ENCODE measurements at places on chromosomes 5 and 9.

GRCh38 chr9:80934095-80934494, 755.3 kb downstream of the TLE1 start:
- no peak for DNase-seq

DNA sequence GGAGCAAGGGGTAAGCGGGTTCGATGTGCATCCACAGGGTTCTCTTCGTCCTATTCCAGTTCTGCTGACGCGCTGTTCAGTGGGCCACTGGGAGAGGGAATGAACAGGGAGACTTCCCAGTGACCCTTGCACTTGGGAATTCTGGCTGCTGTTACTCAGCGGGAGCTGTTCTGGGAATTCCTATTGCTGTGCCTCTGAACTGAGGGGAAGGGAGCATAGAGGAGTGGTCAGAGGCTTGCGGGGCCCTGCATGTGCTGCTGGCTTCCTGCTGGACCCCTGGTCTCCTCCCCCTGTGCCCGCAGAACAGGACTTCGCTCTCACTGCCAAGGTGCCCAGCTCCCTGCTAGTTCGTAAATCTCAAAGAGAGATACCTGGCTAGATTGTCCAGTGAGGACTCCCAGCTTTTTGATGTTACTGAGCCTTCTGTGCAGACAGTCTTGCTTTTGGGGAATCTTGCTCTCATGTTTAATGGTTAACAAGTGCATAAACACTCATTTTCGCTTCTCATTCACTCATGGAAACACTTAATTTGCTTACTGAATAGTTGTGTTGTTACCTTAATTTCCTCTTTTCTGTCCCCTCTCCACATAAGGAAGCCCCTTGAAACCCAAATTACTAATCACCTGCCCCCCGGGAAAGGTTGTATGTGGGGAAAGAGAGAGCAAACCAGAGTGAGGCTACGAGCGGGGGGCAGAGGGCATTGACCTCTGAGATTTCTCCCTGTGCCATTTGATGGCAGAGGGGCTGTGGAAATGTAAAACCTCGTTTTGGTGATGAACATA, 5.9 kb downstream of the TRIO start:
- DNase-seq, result no peak

DNA sequence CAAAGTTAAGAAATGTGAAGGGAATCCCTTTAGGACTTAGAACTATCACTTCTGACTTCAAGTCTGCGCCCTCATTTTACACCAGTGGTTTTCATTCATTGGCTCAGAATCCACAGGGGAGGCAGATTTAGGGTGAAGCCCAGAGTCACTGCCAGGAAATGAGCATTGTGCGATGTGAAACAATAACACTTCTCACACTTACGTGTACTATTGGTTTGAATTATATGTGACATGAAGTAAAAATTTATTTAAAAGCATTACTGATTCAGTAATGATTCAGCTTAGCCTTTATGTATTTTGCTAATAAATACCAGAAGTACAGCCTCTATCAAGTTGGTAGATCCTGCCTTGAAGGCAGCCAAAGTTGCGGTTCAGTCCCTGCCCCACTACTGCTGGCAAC, 98.6 kb downstream of the PAM start:
- DNase-seq, result peak; percentile 30

- no peak for DNase-seq
These were observed 275.7 kb upstream of the DAB2 start for GRCh38 chr5:39700523-39700922.

GRCh38 chr9:105900123-105900522, 205.8 kb downstream of the TMEM38B start:
- no peak for DNase-seq

GRCh38 chr5:180557217-180557809, 34.0 kb downstream of the SCGB3A1 start:
- no peak for DNase-seq

DNA sequence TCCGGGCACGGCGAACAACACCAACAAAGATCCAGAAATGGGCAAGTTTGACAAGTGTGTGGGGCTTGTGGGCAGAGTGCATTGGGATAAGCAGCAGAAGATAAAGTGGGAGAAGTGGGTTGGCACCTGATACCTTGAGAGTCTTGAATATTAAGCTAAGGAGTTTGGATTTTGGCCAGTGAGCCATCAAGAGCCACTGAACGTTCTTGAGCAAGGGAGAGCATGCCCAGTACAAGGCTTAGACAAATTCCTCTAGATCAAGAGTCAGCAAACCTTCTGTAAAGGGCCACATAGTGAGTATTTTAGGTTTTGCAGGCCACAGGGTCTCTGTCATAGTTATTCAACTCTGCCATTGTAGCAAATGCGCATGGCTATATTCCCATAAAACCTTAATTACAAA, 26.6 kb upstream of the TRMT10B start:
- no peak for DNase-seq

DNA sequence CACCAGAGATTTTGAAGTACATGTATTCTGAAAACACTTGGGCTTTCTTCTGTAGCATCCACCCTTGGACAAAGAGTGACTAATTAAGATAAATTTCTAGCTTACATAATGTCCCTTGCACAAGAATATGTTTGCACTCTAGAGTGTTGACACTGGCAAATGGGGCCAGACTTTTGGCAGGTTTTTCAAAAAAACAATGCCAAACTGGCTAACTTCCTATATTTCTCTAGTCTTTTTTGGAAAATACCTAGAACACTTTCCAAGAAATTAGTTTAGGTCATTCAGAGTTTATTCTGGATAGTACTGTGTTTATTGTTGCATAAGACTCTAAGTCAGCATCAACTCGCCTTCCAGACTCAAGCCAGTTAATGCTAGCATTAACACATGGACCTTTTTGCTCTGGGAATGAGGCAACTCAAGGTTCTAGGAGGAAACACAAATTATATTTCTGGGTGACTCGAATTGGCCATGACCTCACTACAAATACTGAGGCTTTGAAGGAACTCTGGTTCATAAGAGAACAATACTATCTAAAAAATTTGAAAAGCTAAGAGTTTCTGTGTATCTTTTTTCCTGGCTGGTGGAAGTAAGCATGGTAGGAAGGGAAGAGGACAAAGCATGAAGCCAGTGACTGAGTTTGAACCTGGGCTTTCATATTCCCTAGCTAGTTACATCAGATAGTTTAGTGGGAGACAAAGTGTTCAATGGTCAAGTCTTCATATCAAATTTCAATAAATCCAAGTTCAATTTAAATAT, 101.6 kb downstream of the NREP start:
- DNase-seq, result no peak

- DNase-seq, result no peak
These were observed 19.6 kb upstream of the ENC1 start for GRCh38 chr5:74660140-74660539.

- no peak for DNase-seq
These were observed 247.3 kb downstream of the PSAT1 start for GRCh38 chr9:78544230-78544629.

DNA sequence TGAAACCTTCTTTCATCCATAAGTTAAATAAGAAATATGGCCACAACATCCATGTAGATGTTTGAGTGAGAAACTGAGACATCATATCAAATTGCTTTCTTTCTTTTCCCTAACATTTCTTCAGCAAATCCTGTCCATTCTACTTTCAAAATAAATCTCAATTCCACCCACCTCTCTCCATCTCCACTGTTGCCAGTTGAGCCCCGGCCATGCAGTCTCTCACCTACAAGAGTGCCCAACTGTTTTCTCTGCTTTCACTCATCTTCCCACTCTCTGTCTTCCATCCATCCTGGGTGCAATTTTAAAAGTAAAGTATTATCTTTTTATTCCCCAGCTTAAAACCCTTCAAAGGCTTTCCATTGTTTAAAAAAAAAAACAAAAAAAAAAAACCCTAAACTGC, 260.4 kb downstream of the DEPDC1B start:
- DNase-seq, result no peak

GRCh38 chr9:109437286-109437685, 60.8 kb downstream of the PTPN3 start:
- DNase-seq, result no peak

DNA sequence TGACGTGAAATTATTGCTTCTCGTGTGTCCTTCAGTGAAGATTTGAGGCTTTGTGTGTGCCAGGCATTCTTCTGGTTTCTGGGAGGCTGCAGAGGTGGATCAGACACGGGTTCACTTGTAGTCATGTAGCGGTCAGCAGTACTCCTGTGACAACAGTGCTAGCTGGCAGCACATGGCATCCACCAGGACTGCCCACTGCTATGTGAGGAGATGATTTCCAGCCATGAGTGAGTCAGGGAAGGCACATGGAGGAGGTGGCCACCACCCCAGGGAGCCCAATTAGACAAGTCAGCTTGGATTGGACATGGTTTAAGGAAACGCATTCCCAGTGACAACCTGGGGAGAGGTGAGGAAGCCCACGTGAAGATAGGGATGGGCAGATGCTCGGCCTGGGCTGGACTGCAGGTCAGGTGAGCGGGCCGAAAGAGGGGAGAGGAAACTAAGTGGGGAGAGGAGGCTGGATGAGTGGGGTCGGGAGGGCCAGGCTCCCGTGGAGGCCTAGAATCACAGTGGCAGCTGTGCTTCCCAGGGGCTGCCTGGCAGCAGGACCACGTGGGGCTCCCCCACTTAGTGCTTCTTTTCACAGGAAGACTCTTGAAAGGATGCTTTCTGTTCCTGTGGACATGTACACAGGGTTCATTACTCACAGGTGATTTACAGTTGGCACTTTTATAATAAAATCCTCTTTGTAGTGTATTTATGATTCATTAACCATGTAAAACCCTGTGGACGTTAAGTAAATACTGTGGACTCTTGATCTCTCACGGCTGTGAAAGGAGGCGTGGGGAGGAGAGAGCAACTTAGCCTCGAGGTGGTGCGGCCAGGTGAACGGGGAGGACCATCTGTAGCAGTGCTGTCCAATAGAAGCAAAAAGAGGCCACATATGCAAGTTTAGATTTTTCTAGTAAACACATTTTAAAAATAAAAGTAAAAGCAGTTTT, 80.0 kb upstream of the OTULINL start:
- no peak for DNase-seq

- no peak for DNase-seq
These were observed 2306.2 kb upstream of the ACO1 start for GRCh38 chr9:30078195-30078594.

DNA sequence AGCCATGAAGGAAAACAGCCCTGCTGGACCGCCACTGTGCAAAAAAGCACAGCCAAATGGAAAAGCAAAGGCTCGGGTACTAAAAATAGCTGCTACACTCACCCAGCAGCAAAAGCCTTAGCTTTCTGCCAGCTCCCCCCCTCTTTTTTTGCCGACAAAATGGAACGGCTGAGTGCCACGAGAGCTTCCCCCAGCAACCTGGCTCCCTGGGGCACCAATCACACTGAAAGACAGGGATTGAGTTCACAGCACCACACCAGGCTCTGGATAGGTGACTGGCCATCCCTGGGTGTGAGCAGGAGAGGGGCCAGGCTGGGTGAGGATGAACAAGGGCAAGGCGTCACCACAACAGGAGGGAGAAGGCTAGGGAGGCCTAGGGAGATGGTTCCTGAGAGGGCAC, 66.7 kb downstream of the SIL1 start:
- no peak for DNase-seq

DNA sequence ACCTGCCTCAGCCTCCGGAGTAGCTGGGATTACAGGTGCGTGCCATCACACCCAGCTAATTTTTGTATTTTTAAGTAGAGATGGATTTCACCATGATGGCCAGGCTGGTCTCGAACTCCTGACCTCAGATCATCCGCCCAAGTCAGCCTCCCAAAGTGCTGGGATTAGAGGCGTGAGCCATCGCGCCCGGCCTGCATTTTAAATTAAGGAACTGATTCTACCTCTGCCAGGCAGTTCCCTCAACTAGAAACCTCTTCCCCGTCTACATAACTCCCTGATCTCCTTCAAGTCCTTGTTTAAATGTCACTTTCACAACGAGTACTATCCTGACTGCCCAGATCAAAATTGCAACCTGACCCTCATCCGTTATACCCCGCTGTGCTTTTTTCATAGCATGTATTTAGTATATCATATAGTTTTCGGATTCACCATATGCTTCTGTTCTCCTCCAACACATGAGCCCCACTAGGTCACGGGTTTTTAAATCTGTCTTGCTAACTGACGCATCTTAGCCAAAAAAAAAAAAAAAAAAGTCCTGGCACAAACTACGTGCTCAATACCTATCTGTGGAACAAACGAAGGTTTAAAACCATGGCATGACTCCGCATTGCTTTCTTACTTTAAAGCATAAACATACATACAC, 858 bp upstream of the SOWAHA start:
- no peak for DNase-seq

- no peak for DNase-seq
These were observed 94.8 kb downstream of the SLC1A3 start for GRCh38 chr5:36701085-36701698.

GRCh38 chr9:24242576-24242975, 303.1 kb downstream of the IZUMO3 start:
- no peak for DNase-seq

- peak; percentile 19 for DNase-seq
These were observed 4.6 kb downstream of the ZNF367 start for GRCh38 chr9:96413302-96414221.

DNA sequence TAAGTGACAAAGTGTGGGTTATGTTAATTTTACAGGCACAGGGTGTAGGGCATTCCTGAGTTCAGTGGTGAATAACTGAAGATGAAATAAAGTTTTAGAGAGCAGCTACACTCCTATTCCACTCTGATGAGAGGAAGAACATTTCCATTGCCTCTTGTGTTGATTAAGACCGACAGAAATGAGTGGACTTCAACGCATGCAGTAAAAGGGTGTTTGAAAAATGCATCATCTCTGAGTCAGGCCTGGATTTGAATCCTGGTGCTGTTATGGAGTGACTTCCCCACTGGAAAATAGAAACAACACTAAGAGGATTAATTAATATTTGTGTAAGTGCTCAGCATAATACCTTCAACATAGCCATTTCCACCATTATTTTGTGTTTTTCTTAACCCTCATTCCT, 86.3 kb downstream of the PRR16 start:
- DNase-seq, result no peak

All from activated CD4-positive, alpha-beta T cell treated with anti-CD3 and anti-CD28 coated beads for 36 hours (primary cell).